Thoracic aorta (tissue), 2 donors: ENCODE measurements at places on chromosomes 16 and 17. TPM values are rescaled to one million over a fixed set of nuclear protein-coding genes. Genes with fewer than 3 reads are reported as not detected.

The MT4 gene
- total RNA-seq = not detected

The DNAI2 gene
- total RNA-seq = not detected

The KRT222 gene
- 0.63 TPM for total RNA-seq

The HAP1 gene
- total RNA-seq = not detected

The HSPB9 gene
- not detected for total RNA-seq

The NOTUM gene
- not detected for total RNA-seq

The PRSS53 gene
- 10.6 TPM for total RNA-seq

The KRT32 gene
- total RNA-seq = not detected

The CA5A gene
- not detected for total RNA-seq

DNA sequence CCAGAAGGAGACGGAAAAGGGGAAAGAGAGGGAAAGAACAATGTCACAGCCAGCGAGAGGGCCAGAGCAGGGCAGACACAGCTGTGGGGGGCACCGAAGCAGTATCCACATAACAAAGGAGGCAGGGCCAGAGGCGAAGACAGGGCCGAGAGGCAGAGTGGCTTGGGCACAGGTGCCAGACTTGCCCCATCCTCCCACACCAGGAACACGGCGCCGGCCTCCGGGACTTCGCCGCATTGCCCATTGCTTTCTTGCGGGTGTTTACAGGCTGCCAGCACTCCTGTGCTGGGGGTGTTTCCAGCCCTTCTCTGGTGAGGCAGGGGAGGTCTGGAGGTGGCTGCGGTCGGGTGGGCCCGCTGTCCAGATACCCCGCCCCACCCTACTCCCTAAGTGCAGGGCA lies 78.0 kb downstream of the ENGASE start:
- no peak for DNase-seq

- no peak for DNase-seq
These were observed 22.2 kb upstream of the RAB11FIP4 start for GRCh38 chr17:31369266-31369665.

DNA sequence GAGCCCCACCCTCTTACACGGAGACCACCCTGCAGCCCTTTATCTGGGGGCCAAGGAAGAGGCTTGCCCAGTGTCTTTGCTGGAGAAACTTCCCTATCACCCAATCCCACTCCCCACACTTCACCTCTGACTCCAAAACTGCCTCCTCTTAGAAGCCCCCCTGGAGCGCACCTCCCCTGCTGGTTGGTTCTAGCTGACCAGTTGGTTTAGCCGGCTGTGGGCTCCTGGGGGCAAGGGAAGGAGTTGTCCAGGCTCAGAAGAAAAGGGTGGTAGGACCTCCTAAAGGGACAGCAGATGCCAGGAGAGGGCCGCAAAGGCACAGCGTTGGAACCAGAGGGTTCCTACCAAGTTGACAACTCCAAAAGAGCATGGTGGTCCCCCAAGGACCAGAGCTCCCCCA lies 2.0 kb downstream of the BCAR1 start:
- DNase-seq = no peak

GRCh38 chr16:4002121-4002520 lies 114.1 kb downstream of the ADCY9 start:
- DNase-seq = no peak

DNA sequence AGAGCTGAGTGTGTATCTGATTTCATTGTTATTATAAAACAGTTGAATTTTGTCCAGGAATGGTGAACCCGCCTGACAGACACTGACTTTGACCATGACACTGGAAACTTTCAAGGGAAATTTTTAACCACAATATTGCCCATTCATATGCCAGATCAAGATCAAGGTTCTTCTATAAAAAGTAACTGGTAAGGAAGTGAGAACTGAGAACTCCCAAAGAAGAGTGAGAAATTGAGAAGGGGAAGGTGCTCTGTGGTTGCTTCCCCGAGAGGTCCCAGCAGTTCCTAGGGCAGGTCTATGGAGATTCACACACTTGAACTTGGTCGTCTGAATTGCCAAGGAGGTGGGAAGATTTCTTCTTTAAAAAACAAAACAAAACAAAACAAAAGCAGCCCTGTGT lies 27.3 kb downstream of the SLC6A4 start:
- no peak for DNase-seq

GRCh38 chr17:63675607-63676546 lies 24.0 kb downstream of the LIMD2 start:
- peak; percentile 67 for DNase-seq

DNA sequence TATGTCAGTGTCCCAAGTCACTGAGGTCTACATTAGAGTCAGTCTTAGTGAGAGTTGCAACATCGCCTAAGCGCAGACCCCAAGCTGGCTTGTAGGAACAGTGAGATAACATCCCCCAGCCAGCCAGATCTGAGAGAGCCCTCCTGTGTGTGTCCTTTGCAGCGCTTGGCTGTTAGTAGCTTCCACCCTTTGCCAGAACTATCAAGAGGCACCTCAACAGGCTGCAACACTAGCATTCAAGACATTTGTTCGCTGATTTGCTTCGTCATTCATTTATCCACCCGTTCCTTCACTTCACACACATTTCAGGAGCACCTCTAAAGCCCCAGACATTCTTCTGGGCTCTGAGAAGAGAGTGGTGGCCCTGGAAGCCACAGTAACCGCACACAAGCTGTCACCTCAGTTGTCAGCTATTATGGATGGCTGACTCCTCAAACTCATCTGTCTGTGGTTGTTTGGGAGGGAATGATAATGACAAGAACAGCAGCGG lies 289.6 kb downstream of the WWOX start:
- no peak for DNase-seq

DNA sequence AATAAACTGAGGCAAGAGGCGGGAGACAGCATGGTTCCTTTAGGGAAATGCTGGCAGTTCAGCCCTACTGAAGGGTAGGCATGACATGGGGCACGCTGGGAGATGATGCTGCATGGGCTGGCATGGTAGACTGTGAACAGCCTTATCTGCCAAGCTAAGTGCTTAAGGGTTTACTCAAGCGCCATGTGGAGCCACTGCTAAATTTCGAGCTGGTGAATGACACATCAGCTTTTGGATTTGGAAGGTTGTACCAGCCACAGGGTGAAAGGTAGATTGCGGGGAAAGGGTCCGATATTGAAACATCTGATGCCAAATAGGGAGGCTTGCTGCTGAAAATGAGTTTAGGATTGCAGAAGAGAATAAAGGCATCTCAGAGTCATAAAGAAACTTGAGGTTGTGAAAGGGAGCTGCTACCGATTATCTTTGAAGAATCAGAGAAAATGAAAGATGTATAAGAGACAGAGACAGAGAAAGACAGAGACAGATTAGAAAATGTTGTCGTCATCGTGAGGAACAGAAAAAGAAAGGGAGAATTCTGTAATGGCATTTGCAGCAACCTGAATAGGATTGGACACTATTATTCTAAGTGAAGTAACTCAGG lies 16.3 kb downstream of the PIK3R5 start:
- DNase-seq = no peak

DNA sequence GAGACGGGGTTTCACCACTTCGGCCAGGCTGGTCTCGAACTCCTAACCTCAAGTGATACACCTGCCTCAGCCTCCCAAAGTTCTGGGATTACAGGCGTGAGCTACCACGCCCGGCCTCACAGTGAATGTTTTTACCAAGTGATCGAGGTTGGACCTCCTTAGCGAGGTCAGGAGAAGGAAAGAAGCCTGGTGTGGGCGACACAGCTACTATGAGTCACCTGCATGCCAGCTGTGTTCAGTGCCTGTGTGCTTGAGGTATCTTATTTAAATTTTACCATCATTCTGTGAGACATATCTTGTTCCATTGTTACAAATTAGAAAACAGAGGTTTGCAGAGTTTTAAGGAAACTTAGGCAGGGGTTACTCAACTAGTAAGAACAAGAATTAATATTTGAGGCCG lies 174.8 kb upstream of the DYNLRB2 start:
- DNase-seq = no peak

- no peak for DNase-seq
These were observed 4.3 kb downstream of the C16orf87 start for GRCh38 chr16:46826631-46827030.

- no peak for DNase-seq
These were observed 19.1 kb upstream of the PHKG2 start for GRCh38 chr16:30728899-30729672.

- no peak for DNase-seq
These were observed 2.4 kb upstream of the CCL3L1 start for GRCh38 chr17:36198831-36199465.

DNA sequence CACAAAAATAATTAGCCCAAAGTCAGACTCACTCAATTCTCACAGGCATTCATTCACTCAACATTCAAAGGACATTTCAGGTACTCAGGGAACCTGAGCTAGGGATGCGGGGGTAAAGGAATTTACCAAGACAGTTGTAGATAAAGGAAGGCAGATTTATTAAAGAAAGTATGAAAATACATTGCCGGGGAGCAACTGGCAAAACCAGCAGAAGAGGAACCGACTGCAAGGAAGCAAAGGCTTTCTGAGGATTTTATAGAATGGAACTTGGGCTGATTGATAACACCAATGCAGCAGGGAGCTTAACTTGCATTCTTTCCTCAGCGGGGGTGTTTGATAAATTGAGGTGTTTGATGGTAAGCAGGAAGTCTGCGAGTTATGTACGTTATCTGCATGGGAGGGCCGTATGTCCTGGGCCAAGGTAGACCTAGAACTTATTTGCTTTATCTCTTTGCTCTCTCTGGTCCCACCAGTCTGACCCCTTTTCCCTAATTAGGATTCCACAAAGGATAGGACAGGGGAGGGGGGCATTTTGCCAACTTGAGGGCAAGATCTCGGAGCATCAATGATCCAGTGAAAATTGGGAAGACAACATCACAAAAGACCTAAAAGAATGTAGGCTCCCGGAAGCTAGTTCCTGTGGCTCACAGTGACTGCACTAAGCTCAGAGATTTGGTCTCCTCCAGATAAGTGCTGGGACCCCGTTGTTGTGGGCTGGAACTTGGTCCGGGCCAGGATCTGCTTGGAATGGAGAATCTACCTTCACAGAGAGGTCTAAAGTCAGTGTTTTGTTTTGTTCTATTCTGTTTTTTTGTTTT lies 5.8 kb upstream of the MT3 start:
- DNase-seq = no peak

GRCh38 chr16:2783581-2784357 lies 3.6 kb downstream of the PRSS33 start:
- DNase-seq = no peak

GRCh38 chr17:75468291-75468754 lies 11.9 kb downstream of the TMEM94 start:
- no peak for DNase-seq

DNA sequence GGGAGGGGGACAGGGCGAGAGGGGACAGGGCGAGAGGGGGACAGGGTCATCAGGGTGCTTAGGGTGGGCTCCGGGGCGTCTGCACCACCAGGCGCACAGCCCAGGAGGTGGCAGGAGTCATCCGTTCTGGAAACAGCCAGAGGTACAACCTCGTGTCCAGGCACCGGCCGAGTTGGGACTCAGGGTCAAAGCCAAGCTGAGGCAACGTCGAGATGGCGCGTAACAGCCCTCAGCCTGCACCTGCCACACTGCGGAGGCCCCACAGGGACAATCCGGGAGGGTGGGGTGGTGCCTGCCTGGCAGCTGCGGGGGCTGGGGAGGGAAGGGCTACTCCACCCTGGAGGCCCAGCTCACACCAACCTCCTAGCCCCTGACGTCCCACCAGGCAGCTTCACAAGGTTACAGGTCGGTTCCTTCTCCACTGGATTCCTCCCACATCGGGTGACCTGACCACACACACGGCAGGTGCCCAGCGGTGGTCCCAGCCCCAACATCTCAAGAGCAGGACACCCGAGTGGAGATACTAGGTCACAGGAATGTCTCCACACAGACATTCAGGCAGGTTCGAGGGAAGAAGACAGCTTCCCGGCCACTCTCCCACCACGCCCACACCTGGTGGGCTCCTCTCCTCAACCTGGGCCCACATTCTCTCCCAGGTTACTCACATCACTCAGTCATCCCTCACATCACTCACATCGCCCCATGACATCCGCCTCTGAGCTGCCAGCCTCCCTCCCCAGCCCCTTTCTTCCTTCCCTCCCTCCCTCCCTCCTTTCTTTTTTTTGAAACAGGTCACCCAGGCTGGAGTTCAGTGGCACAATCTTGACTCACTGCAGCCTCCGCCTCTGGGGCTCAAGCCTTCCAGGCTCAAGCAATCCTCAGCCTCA lies 47.3 kb downstream of the RPH3AL start:
- DNase-seq = no peak

DNA sequence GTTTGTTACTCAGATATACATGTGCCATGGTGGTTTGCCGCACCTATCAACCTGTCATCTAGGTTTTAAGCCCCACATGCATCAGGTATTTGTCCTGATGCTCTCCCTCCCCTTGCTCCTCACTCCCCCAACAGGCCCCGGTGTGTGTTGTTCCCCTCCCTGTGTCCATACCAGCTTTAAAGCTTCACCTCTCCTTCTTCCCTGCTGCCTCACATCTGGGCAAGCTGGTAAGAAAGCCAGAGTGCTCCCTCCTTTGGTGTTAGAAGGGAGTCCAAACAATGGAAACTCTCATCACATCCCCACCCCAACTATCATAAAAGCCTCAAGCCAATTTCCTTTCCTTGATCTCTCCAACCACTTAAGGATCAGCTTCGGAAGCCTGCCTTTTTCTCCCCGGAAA lies 1115.6 kb upstream of the GOT2 start:
- no peak for DNase-seq

- no peak for DNase-seq
These were observed 17.2 kb downstream of the ATP6V0A1 start for GRCh38 chr17:42475835-42476234.

- DNase-seq = no peak
These were observed 7.9 kb downstream of the CLUAP1 start for GRCh38 chr16:3508736-3509135.

DNA sequence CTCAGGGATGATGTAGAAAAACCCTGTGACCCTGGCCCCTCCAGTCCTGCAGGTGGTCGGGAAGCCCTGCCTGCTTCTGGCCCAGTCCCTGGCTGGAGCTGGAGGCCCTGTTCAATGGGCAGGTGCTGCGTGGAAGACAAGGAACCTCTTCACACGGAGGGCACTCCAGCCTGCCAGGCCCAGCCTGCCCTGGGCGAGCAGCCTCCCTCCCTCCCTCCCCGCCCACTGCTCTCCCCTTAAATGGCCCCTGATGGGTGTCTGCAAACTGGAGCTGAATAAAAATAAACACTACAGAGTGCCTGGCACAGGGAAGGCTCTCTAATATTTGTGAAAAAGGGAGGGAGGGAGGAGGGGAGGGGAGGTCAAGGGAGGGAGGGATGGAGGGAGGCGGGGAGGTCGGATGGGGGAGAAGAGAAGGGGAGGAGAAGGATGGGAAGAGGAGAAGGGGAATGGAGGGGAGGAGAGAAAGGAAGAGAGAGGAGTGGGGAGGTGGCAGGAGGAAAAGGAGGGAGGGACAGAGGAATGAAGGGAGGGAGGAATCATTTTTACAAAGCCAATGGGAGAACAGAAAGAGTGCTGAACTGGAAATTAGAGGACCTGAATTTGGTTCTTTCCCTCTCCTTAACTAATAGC lies 222.8 kb upstream of the TNRC6C start:
- peak; percentile 41 for DNase-seq
